ENCODE measurements at places on chromosomes 2 and 18. TPM values are rescaled to one million over a fixed set of nuclear protein-coding genes. Genes with fewer than 3 reads are reported as not detected.

- no peaks in the 10 kb centered on the region for H3K4me1 ChIP-seq
- H3K36me3 ChIP-seq, result no peaks in the 10 kb centered on the region
- no peak for DNase-seq
- no peak overlapping the region for H3K4me3 ChIP-seq
- H3K27me3 ChIP-seq, result no peaks in the 10 kb centered on the region
Measured at GRCh38 chr2:175612280-175612679, 389.8 kb downstream of the LNPK start.

DNA sequence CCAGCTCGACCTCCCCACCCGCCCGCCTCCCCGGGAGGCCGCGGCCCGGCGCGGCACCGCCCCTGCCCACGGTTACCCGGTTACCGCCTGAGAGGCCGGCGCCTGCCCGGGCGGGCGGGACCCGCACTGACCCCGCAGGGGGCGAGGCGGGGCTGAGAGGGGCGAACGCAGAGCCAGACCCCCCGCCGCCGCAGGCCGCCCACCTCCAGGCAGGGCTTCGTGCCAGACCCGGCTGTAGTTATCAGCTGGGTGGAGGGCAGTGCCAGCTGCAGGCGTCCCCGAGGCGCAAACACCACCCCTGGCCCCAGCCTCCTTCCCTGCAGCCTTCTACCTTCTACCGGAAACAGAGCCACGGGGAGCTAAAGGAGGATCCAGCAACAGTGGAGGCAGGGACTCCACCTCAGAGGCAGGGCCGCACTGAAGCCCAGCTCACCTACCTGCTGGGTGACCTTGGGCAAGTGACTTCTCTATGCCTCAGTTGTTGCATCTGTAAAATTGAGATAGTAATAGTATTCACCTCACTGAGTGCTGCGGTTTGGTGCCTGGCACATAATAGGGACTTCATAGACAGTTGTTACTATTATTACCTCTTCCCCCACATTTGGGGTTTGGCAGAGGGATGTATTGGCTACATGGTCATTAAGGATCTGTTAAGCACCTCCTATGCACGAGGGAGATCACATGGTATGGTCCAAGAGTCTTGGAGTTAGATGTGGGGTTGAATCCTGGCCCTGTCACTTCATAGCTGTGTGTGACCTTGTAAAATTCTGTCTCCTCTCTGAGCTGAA is 231.6 kb upstream of the SMAD2 start:
- peak overlapping the region; percentile 93 for H3K27ac ChIP-seq
- H3K36me3 ChIP-seq, result no peaks in the 10 kb centered on the region
- H3K27me3 ChIP-seq, result no peaks in the 10 kb centered on the region

BMP10 gene
- total RNA-seq, result not detected

DNA sequence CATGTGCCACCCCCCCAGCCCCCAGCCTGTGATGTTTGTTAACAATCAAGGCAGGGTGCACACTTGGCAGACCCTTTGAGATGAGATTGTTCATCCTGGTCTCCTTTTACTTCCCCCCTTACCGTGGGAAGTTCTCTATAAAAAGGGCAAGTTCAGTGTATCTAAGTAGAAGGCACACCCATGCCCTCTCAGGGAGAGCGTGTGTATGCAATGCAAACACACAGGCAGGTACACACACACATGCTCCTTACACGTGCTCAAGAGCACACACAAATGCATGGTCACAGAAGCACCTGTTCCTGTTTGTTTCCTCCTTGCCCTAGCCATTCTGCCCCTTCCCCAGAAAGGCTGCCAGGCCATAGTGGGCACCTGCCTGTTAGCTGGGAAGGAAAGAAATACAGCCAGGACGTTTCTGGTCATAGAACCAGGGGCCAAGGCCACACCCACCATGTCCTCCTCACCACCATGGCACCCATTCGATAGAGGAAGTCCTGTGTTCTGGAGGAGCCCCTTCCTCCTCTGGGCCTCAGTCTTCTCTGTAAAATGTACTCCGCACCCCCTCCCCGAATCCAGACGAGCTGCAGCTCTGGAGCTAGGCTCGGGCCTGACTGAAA is 3.1 kb downstream of the ATOH8 start:
- peaks cover 85% of the 10 kb centered on the region for H3K4me1 ChIP-seq
- H3K27ac ChIP-seq, result no peak overlapping the region

WDR43 gene
- total RNA-seq, result 29.5 TPM

FBXO36 gene
- total RNA-seq, result 1.6 TPM

SCYGR8 gene
- total RNA-seq, result not detected

DNA sequence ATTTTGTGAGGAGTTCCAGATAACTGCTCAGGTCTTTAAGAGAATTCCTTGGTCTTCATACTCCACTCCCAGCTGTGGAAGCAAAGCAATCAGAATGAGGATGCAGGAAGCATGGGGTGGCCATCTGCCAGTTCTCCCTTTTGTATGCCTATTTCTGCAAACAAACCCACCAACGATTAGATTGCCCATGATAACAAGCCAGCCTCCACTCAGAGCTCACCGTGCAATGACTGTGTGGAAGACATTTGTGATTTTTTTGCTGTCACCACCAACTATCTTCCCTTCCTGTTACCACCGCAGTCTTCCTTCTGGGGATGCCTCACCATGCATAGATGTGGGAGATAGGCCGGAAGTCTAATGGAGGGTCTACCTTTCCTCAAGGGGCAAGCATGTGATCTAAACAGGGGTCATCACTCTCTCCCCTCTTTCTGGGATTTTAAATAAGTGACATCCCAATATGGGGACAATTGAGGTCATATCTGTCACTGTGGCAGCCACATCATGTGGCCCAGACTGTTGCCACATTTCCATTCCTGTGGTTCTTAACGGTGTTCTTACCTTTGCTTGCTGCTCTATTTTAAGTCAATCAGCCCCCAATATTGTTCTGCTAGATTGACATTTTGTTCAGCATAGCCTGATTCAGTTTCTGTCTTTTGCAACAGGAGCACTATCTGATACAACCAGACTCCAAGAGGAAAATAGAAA is 4.4 kb downstream of the AFF3 start:
- no peaks in the 10 kb centered on the region for H3K36me3 ChIP-seq
- peak; percentile 77 for DNase-seq

DNA sequence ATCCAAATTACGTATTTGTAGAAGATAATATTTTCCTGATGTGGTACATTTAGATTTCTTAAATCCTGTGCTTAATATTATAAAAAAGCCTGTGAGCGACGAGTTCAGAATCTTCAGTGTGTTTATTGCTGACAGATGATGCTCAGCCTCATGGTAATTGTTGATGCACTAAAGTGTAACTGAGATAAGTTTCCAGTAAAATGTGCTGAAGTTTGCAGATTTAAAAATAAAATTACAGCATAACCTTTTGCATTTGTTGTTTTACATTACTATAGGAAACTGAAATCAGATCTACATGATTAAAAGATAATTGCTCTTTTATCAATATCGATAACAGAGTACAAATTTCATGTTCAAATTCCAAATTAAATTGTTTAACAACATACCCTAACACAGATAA is 307.6 kb downstream of the FIGN start:
- H3K4me3 ChIP-seq, result no peak overlapping the region
- no peaks in the 10 kb centered on the region for H3K4me1 ChIP-seq
- DNase-seq, result no peak
- H3K36me3 ChIP-seq, result no peaks in the 10 kb centered on the region
- H3K27me3 ChIP-seq, result no peaks in the 10 kb centered on the region

PDE1A gene
- 10.2 TPM for total RNA-seq

CIB4 gene
- not detected for total RNA-seq

DNA sequence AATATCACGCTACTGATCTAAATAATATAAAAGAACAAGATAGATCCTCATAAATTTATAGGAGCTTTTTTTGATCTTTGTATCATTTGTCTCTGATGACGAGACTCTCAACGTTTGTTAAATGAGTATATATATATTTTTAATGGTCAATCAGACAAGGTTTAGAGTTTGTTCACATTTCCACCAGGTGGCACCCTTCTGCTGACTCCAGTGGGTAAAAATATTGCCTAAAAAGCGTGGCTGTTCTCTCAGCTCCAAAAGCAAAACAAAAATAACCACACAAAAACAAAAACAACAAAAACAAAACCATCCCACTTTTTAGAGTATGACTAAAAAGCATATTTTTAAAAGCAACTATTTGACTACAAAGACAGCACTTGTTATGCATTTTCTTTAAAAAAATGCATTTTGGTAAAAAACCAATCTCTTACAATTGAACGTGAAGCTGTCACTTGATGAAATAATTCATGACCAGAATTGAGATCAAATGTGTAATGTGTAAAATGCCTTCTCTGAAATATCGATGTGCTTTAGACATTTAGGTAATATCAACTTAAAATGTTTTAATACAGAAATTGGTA is 723.2 kb downstream of the DPP10 start:
- no peaks in the 10 kb centered on the region for H3K4me1 ChIP-seq
- no peak overlapping the region for H3K4me3 ChIP-seq
- no peak overlapping the region for H3K27ac ChIP-seq
- H3K36me3 ChIP-seq, result no peaks in the 10 kb centered on the region

DNA sequence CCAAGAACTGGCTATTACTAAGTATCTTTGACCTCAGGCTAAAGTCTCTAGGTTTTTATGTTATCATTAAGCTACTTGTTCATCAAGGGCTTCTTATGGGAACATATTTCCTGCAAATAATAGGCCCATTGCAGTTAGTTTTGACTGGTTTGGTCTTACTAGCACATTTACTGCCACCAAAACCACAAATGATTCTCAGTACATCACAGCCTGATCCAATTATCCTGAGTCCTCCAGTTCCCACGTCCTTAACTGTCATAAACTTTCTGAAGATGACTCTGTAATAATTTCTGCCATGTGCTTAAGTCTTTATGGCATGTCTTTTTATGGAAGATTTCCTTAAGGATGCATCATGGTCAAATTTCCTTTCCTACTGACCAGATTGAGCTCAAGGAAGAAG is 123.3 kb upstream of the TANK start:
- H3K4me3 ChIP-seq, result no peak overlapping the region
- no peak overlapping the region for H3K27ac ChIP-seq
- H3K36me3 ChIP-seq, result no peaks in the 10 kb centered on the region
- H3K4me1 ChIP-seq, result no peaks in the 10 kb centered on the region
- no peaks in the 10 kb centered on the region for H3K27me3 ChIP-seq

DNA sequence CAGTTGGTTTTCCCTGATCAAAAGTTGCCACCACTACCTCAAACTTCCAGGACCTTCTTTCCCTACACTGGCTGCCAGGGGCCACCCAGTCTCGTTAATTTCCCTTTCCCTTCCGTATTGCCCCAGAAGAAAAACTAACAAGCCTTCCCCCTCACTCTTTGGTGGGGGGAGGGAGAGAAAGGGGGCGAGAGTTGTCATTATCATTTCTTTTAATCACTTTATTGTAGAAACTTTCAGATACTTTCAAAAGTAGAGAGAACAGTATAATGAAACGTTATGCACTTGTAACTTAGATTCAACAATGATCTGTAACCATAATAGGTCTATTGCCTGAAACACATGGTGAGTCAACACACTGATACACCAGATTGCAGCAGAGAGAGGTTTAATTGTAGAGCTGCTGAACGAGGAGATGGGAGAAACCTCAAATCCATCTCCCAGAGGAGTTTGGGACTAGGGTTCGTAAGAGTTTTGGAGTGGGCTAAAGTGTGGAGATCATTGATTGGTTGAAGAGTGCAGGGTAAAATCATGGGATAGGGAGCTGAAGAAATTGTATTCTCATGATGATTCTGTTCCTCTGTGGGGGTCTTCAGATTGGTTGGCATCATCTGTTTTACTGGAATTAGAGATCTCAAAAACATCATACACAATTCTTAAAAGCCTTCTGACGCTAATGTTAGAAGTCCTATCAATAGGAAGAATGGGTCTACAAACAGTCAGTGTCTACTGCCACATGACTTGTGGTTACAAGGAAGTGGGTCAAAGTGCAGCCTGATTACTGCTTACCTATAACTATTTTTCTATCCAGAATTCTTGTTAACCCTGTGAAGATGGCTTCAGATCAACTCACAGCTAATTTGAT is 2.6 kb upstream of the RNF149 start:
- H3K27ac ChIP-seq, result no peak overlapping the region
- H3K27me3 ChIP-seq, result no peaks in the 10 kb centered on the region
- DNase-seq, result peak; percentile 82
- H3K4me3 ChIP-seq, result no peak overlapping the region
- no peaks in the 10 kb centered on the region for H3K36me3 ChIP-seq

DNA sequence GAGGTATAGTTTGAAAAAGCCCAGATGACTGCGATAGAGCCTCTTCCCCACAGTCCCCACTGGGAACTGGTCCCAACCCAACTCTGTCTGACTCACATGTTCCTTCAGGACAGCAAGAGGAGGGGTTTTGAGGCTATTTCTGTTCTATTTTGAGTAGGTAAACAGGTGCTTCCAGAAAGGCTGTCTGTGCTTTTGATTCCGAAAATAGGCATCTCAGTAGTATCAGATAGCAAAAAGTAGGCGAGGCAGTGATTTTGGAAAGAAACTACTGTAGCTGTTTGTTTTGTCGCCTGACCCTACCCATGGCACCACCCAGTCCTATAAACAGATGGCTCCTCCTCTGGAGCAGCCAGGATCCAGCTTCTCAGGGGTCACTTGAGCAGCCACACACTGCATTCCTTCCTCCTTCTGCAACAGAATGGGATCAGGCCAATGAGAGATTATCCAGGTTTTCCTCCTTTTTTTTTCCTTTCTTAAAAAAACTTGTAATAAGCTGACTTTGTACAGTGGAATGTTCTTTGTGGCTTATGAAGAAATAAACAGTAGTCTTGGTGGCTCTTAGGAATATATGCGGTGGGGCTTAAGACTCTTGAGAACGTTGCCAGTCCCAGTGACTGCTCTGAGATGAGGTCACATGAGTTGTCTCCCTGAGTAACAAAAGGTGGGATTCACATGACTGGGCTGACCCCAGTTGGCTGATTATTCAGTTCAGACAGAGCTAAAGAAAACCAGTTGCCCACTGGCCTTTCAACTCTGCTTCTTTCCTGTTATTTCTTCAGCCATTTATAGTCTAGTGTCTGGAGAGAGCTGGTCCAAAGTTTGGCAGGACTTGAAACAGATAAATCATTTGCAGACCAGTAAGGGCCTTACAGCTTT is 98.6 kb downstream of the KCNS3 start:
- H3K27ac ChIP-seq, result peak overlapping the region; percentile 71
- no peaks in the 10 kb centered on the region for H3K27me3 ChIP-seq
- no peaks in the 10 kb centered on the region for H3K36me3 ChIP-seq
- peaks cover 25% of the 10 kb centered on the region for H3K4me1 ChIP-seq
- no peak overlapping the region for H3K4me3 ChIP-seq
- peak; percentile 92 for DNase-seq

DNA sequence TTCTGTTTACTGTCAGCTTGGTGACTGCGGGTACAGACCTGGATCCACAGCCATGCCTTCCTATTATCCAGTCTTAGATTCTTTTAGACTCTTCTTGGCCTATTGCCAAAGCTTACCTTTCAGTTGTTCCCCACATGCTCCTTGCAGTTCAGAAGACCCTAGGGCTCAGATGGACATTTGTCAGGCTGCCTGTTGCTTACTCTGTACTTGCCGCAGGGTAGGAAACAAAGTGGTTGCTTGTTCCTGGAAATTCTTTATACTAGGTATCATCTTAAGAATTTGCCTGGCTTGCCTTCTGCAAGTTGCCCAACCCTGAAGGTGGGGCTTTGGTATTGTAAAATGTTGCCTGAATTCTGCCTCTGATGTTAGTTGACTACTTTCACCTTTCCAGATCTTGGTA is 24.4 kb downstream of the CD28 start:
- no peaks in the 10 kb centered on the region for H3K36me3 ChIP-seq
- H3K4me3 ChIP-seq, result no peak overlapping the region
- DNase-seq, result no peak
- no peak overlapping the region for H3K27ac ChIP-seq

GRCh38 chr2:240685771-240686371 is 3.2 kb upstream of the AQP12B start:
- H3K4me3 ChIP-seq, result no peak overlapping the region
- peak; percentile 68 for DNase-seq
- H3K4me1 ChIP-seq, result no peaks in the 10 kb centered on the region
- H3K27me3 ChIP-seq, result no peaks in the 10 kb centered on the region
- H3K27ac ChIP-seq, result no peak overlapping the region

PFN4 gene
- not detected for total RNA-seq

SIGLEC15 gene
- total RNA-seq, result not detected
